ENCODE measurements at places on chromosomes 1 and 21.

DNA sequence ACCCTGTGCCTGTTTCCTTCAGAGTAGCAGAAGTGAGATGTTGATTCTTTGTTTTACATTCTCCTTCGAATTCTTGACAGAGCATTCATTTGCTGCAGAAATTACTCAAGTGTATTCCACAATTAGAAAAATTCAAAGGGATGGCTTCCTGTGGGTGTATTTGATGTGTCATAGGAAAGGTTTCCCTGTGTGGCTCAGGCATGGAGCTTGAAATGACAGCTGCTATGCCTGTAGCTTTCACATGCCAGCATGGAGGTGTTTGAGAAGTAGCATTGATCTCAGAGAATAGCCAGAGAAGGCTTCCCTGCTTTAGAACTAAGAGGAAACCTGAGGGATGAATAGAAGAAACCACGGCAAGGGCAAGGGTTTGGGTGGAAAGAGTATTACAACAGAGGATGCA, 317.2 kb upstream of the DEPDC1 start:
- no peak for DNase-seq

- DNase-seq, result peak; percentile 88
These were observed 12.2 kb downstream of the KIAA0319L start for GRCh38 chr1:35544976-35545375.

- no peak for DNase-seq
These were observed 27.0 kb downstream of the ABCA4 start for GRCh38 chr1:94093996-94094395.

DNA sequence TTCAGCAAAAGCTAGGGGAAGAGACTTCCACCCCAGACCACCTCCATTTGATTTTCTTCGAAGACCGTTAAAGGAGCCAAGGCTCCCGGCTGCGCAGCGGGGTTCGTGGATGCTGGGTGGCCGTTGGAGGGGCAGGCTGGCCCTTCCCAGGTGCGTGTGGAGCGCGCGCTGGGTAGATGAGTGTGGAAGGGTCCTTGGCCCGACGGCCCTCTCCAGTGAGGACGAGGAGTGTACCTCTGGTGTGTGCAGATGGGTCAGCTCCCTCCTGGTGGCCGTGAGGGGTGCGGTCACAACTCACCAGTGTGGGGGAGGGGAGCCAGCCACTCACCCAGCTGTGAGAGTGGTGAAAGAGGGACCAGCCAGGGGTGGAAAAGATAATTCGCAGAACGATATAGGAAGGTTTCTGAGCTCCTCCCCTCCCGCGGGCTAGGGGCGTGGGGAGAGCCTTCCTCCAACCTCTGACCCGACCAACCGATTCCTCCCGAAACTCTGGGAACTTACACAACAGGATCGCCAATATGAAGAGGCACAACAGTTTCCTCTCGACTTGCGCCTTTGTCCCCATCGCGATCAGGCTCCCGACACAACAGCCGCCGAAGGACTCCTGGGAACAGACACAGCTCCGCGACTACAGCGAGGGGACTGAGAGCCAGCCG, at the start of gene F11R:
F11R (minus strand) TSS at position 644 of the 656 bp plus-strand sequence; CDS start at position 565, 79 bp downstream.
- DNase-seq, result peak; percentile 62

- peak; percentile 27 for DNase-seq
These were observed 123.5 kb downstream of the TIAM1 start for GRCh38 chr21:31220575-31220974.

GRCh38 chr21:32918478-32919120, 107.1 kb upstream of the OLIG2 start:
- no peak for DNase-seq

- peak; percentile 69 for DNase-seq
These were observed 9.2 kb upstream of the EVA1C start for GRCh38 chr21:32403201-32403777.

DNA sequence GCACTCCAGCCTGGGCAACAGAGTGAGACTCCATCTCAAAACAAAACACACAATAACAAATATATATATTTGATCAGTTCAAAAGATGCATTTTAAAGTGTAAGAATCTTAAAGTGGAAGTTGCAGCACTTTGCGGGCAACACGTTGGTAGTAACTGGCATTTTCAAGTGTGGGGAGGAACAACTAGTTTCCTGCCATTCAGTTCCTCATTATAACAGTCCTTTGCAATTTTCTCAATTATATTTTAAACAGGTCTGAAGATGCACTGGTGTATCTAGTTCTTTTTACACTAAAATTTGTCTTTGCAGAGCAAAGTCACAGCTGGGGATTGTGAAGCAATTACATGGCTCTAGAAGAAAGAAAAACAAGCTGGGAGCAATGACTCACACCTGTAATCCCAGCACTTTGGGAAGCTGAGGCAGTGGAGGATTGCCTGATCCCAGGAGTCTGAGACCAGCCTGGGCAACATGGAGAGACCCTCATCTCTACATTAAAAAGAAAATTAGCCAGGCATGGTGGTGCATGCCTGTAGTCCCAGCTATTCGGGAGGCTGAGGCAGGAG, 25.3 kb downstream of the RRAGC start:
- DNase-seq, result no peak

- peak; percentile 35 for DNase-seq
These were observed 18.8 kb upstream of the MAP1LC3C start for GRCh38 chr1:242017580-242018233.

DNA sequence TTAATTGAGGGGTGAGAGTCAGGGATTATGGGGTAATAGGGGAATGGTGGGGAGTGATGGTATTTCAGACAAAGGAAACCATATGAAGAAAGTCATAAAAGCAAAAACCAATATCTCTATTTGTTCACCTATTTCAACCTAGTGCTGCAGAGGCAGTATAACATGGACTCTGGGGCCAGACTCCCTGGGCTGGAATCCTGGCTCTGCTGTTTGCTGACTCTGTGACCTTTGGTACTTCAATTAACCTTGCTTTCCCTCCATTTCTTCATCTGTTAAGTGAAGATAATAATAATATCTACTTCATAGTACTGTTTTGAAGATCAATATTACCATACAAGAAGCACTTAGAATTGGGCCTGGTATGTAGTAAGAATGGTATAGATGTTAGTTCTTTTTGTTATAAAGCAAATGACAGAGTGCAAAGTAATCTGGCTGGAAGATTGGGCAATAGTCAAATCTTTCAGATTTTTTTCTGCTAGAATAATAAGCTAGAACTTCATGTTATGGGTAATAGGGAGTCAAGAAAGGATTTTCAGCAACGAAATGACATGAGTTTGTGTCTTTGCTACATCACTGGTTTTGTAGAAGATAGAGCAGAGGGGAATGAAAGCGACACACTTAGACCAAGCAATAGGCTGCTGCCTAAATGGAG, 9.0 kb downstream of the EPHX4 start:
- DNase-seq, result no peak

GRCh38 chr1:184291701-184292100, 95.1 kb upstream of the C1orf21 start:
- peak; percentile 63 for DNase-seq

- DNase-seq, result no peak
These were observed at the start of gene KRTAP10-9 for GRCh38 chr21:44626673-44627143. Gene KRTAP10-9 (plus strand): TSS chr21:44627093. CDS start chr21:44627172, 79 bp downstream.

GRCh38 chr21:19566975-19567374, 1163.4 kb upstream of the TMPRSS15 start:
- no peak for DNase-seq

DNA sequence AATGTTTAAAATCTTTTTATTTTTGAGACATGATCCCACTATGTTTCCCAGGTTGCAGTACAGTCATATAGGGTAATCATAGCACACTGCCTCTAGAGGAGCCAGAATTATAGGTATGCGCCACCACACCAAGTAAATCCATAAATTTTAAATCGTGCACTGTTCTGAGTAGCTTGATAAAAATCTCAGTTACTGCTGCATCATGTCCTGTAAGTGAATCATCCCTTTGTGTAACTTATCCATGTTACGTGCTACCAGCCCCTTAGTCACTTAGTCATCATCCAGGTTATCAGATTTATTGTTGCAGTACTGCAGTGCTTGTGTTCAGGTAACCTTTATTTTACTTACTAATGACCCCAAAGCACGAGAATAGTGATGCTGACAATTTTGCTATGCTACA, 1770.9 kb downstream of the BRINP3 start:
- DNase-seq, result peak; percentile 86

DNA sequence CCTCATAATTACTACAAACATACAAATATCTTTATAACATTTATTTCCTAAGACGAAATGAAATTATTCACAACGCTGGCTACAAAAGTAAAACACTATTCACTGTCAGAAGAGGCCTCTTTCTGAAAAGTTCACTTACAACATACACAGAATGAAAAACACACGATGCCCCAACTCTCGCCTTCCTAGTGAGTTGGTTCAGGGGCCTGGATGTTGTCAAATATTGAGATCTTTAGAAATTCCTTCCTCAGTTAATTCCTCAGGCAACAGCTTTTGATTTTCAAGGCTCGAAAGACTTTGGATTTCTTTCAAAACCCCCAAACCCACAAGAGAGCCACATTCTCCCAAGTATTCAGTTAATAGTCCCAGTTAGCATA, 14.2 kb upstream of the KCNE1 start:
- DNase-seq, result peak; percentile 67

- no peak for DNase-seq
These were observed 3.2 kb upstream of the BEST4 start for GRCh38 chr1:44790968-44791801.

DNA sequence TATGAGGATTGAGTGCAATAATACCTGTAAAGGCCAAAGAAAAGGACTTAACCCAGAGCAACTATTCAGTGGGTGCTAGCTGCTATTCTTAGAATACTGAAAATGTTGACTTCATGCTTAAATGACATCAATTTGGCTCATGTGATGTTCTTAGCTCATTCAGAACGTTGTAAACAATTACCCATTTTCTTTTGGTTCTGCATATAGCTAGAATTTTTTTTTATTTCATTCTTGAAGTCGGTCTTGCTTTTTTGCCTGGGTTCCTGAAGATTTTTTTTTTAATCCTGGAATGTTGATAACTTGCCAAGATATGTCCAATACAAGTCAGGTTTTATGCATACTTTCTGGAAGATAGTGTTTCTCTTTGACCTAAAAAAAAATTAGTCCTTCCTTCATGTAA, 772.0 kb downstream of the LTN1 start:
- DNase-seq, result peak; percentile 62

GRCh38 chr1:46401964-46402626, 8.0 kb downstream of the FAAH start:
- peak; percentile 98 for DNase-seq

DNA sequence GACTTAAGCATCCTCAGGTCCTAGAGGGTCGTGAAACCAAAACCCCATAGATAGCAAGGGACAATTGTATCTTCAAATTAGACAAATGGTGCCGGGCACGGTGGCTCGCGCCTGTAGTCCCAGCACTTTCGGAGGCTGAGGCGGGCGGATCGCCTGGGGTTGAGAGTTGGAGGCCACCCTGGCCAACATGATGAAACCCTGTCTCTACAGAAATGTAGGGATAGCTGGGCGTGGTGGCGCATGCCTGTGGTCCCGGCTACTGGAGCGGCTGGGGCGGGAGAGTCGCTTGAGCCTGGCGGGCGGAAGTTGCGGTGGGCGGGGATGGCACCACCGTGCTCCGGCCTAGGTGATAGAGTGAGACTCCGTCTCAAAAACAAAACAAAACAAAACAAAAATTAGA, 780.6 kb downstream of the BRINP3 start:
- no peak for DNase-seq

- no peak for DNase-seq
These were observed 6.2 kb downstream of the SLC2A1 start for GRCh38 chr1:42952303-42953001.

DNA sequence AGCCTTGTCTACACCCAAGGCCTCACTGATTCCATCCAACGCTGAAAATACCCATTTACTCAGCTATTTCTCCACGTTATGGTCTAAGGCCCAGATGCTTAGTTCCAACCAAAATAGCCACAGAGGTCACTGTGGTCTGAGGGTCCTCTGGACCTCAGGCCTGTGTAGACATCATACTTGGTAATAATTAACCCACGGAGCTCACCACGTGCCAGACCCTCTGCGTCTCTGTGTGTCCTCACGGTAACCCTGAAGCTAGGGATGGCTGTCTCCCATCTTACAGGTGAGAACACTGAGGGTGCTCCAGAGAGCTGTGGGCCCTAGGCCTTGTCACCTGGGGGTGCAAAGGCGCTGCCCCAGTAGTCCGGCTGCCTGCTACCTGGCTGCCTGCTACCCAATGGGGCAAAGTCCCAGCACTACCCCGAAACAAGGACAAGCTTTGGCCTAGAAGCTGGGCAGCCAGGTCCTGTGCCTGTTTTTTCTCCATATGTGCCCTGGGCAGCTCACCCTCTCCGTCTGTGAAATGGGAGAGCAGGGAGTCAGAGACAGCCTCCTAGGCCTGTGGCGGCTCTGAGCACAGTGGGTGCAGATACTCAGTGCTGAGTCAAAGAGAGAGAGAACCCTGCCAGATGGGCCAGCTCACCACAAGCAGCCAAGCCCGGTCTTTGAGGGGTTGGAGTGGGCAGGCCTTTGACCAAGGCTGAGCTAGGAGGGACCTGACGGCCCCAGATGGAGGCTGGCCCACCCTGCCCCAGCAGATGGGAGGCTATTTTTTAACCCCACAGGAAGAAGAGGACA, 17.0 kb upstream of the RUNX3 start:
- peak; percentile 35 for DNase-seq
